ENCODE measurements at places on chromosomes 1 and 21. TPM values are rescaled to one million over a fixed set of nuclear protein-coding genes. Genes with fewer than 3 reads are reported as not detected.

DNA sequence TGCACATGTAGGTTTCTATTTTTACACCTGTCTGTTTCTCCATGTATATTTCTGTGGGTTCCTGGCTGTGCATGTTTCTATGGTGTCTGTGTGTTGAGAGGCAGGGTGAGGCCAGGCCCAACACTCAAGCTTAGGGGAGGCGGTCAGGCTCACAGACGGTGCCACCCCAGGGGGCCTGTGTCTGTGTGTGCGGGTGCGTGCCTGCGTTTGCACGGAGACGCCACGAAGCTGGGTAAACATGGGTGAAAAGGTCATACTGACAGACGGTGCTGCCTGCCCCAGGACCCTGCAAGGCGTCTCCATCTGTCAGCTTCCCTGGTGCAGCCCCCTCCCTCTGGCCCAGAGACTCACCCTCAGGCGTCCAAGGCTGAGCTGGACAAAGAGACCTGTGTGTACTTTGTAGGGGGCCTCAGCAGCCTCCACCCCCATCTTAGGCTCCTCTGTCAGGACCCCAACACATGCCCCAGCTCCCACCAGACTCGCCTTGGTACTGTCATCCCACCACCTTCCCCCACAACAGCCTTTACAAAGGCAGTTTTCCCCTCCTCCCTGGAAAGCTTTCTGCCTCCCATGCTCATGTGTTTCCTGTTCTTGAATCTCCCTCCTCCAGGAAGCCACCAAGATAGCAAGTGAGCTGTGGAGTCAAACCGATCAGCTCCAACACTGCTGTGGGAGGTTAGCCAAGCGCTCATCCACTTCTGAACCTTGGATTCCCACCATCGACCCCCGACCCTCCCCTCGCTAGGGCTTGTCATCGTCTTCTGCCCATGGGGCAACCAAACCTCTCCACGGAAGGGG, 34.1 kb downstream of the PTPRF start:
- H3K4me3 ChIP-seq: peak overlapping the region; percentile 55
- H3K4me1 ChIP-seq: peaks cover 32% of the 10 kb centered on the region
- no peak for DNase-seq
- H3K27me3 ChIP-seq: no peaks in the 10 kb centered on the region
- peaks cover 5% of the 10 kb centered on the region for H3K36me3 ChIP-seq
- H3K27ac ChIP-seq: peak overlapping the region; percentile 59

DNA sequence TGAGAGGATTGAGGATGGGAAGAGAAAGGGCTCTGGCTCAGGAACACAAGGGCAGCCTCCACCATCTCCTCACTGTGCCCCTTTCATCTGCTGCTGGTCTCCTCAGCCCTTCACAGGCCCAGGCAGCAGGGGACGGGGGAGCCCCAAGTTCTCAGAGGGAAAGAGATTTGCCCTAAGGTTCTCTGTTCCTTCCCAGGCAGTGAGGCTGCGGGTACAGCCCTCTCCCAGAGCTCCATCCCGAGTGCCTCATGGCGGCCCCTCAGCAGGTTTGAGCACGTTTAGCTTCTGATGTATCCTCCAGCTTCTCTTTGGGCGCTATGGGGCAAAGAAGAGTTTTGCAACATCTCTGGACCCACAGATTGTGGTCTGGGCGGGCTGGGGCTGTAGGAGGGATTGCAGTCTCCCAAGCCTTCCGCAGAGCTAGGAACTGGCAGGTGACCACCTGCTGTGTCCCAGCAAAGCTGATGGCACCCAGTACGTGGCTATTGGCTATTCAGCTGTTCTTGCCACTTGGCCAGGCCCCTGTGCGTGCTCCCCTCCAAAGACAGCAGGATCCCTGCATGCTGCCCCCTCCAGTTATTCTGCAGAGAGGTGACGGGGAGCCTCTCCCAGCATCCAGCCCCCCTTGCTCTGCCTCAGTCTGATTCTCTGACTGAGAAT, 10.1 kb downstream of the DISP3 start:
- H3K4me3 ChIP-seq: no peak overlapping the region
- no peaks in the 10 kb centered on the region for H3K27me3 ChIP-seq
- no peak for DNase-seq
- H3K27ac ChIP-seq: no peak overlapping the region

GRCh38 chr1:224175617-224176016, 7.4 kb upstream of the DEGS1 start:
- H3K4me3 ChIP-seq: no peak overlapping the region
- no peaks in the 10 kb centered on the region for H3K36me3 ChIP-seq
- peaks cover 5% of the 10 kb centered on the region for H3K4me1 ChIP-seq
- no peak for DNase-seq
- H3K27me3 ChIP-seq: no peaks in the 10 kb centered on the region

Gene MPL
- total RNA-seq: 0.66 TPM

Gene FAM177B
- total RNA-seq: not detected

Gene MCOLN2
- 8.2 TPM for total RNA-seq

GRCh38 chr1:36816348-36816747, 218.0 kb downstream of the GRIK3 start:
- no peaks in the 10 kb centered on the region for H3K36me3 ChIP-seq
- no peak overlapping the region for H3K27ac ChIP-seq
- H3K4me3 ChIP-seq: no peak overlapping the region
- no peaks in the 10 kb centered on the region for H3K4me1 ChIP-seq
- DNase-seq: no peak

Gene SMCP
- total RNA-seq: not detected

All from tibial nerve (tissue), 4 donors.